Endothelial cell of coronary artery (primary cell): ENCODE measurements at places on chromosomes 1 and 21. TPM values are rescaled to one million over a fixed set of nuclear protein-coding genes. Genes with fewer than 3 reads are reported as not detected.

Gene ECM1
- total RNA-seq, result 0.27 and 0.75 TPM in 2 replicates

Gene AVPR1B
- total RNA-seq, result under 0.01 TPM in 1 of 2 replicates, not detected in the other

Gene CDK18
- total RNA-seq, result 0.09 and 0.94 TPM in 2 replicates

Gene GRIK1
- not detected in 2 replicates for total RNA-seq

Gene CZIB
- 40.3 and 47.2 TPM in 2 replicates for total RNA-seq

Gene GBP6
- not detected in 2 replicates for total RNA-seq

Gene UMODL1
- not detected in 2 replicates for total RNA-seq

Gene SLC19A2
- 6.0 and 8.5 TPM in 2 replicates for total RNA-seq

Gene ANKRD35
- total RNA-seq, result 0.28 and 0.81 TPM in 2 replicates

Gene LMOD1
- total RNA-seq, result 0.09 and 1.2 TPM in 2 replicates

Gene CDC20
- total RNA-seq, result 35.3 and 83.5 TPM in 2 replicates

Gene KIRREL1
- 30.6 and 49.6 TPM in 2 replicates for total RNA-seq

Gene CELA2B
- total RNA-seq, result not detected in 2 replicates

Gene SYNJ1
- 7.0 and 7.5 TPM in 2 replicates for total RNA-seq

Gene GCLM
- 17.2 and 19.3 TPM in 2 replicates for total RNA-seq
